Karpas-422 (cell line): ENCODE measurements at places on chromosomes 2 and 18.
A peak's percentile ranks its signal among the peaks of the same experiment; 100 is the strongest.

- no peak overlapping the region for H3K27ac ChIP-seq
- H3K4me3 ChIP-seq, result no peak overlapping the region
- H3K27me3 ChIP-seq, result no peaks in the 10 kb centered on the region
Observed at GRCh38 chr2:607709-608108, 69.5 kb downstream of the TMEM18 start.

GRCh38 chr18:48668466-48669179, 129.8 kb downstream of the CTIF start:
- DNase-seq, result peak; percentile 76
- peaks cover 53% of the 10 kb centered on the region for H3K4me1 ChIP-seq
- peak overlapping the region; percentile 92 for H3K27ac ChIP-seq
- peak overlapping the region; percentile 47 for H3K4me3 ChIP-seq

GRCh38 chr2:181305301-181306123, 151.7 kb upstream of the ITGA4 start:
- peak overlapping the region; percentile 99 for H3K27ac ChIP-seq
- peak; percentile 92 for DNase-seq
- peak overlapping the region; percentile 40 for H3K4me3 ChIP-seq
- peaks cover 82% of the 10 kb centered on the region for H3K4me1 ChIP-seq
- no peaks in the 10 kb centered on the region for H3K27me3 ChIP-seq

DNA sequence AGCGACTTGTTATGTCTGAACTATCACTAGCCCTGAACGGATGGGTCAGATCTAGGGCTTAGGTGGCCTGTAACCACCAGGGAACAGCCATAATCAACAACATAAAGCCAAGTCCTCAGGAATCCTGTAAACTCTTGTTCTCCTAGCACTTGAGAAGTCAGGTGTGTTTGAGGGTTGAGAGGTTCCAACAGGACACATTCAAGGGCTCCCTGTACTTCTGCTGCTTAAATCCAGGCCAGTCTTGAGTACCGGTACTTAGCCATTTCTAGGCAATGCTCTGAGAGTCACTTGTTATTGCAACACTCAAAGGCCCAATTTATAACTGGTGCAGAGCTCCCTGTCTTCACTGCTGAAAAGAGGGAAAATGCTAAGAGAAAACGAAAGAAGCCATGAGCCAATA, 21.6 kb upstream of the SLC40A1 start:
- H3K27ac ChIP-seq, result no peak overlapping the region
- H3K36me3 ChIP-seq, result no peaks in the 10 kb centered on the region
- no peak overlapping the region for H3K4me3 ChIP-seq
- no peaks in the 10 kb centered on the region for H3K4me1 ChIP-seq
- no peak for DNase-seq

DNA sequence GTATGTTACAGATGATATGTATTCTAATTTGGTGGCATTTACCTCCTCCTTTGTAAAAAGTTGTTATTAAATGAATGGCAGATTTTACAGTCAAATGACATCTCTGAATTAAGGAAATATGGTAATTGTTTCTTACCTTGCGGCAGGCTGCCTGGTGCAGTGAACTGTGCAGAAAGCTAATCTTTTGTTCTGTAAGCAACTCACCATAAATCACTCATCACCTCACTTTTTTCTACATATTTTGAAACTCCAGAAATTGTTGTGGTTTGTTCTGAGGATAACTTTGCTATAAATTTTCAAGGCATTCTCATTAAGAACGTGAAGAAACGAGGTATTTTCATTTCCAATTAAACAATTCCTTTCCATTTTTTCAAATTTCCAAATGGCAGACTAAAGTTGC, 52.7 kb downstream of the ST6GAL2 start:
- H3K27me3 ChIP-seq, result no peaks in the 10 kb centered on the region
- peaks cover 64% of the 10 kb centered on the region for H3K4me1 ChIP-seq
- H3K27ac ChIP-seq, result peak overlapping the region; percentile 91

DNA sequence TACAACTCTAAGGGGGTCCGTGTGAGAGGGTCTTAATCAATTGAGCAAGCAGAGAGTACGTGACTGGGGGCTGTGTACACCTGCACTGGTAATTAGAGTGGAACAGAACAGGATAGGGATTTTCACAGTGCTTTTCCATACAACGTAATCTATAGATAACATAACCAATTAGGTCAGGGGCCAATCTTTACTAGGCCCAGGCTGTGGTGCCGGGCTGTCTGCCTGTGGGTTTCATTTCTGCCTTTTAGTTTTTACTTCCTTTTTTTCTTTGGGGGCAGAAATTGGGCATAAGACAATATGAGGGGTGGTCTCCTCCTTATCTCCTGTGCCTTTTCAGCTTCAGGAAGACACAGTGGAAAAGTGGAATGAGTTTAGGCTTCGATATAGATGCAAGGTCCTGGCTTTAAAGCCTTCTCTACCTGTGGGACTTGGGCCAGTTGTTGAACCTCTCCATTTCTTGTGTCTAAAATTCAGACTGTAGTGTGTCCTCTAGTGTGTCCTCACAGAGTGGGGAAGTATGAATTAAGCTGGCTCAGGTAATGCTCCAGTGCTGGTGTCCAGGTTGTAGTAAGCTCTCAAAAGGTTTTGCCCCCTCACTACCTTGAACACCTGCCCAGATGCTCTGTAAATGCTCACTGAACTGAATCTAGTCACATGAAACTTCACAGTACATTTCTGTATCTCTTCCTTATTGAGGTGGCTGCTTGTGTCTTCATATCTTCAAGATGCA, 422.8 kb downstream of the SETBP1 start:
- H3K4me1 ChIP-seq, result peaks cover 56% of the 10 kb centered on the region
- peak; percentile 68 for DNase-seq
- H3K27me3 ChIP-seq, result no peaks in the 10 kb centered on the region
- H3K36me3 ChIP-seq, result no peaks in the 10 kb centered on the region
- H3K4me3 ChIP-seq, result peak overlapping the region; percentile 13; the same call in 1 of the 2 replicates
- H3K27ac ChIP-seq, result peak overlapping the region; percentile 92
